HCEC 1CT (cell line): ENCODE measurements at places on chromosomes 3 and 15.

DNA sequence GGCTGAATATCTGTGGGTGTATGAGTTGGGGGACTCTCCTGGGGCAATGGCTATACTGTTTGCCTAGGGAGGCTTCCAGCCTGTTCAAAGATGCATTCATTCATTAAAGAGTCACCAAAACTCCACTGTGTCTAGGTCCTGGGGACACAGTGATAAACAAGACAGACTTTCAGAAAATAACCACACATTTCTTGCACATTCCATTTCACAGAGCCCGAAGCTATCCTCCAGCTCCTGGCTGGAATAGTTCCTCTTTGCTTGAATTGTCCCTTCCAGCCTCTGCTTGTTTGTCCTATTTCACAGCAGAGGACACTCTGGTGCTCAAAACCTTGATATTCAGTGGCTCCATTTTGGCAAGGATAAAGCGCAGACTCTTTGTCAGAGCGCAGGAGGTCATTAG, 61.7 kb upstream of the ITGA11 start:
- DNase-seq, result no peak

DNA sequence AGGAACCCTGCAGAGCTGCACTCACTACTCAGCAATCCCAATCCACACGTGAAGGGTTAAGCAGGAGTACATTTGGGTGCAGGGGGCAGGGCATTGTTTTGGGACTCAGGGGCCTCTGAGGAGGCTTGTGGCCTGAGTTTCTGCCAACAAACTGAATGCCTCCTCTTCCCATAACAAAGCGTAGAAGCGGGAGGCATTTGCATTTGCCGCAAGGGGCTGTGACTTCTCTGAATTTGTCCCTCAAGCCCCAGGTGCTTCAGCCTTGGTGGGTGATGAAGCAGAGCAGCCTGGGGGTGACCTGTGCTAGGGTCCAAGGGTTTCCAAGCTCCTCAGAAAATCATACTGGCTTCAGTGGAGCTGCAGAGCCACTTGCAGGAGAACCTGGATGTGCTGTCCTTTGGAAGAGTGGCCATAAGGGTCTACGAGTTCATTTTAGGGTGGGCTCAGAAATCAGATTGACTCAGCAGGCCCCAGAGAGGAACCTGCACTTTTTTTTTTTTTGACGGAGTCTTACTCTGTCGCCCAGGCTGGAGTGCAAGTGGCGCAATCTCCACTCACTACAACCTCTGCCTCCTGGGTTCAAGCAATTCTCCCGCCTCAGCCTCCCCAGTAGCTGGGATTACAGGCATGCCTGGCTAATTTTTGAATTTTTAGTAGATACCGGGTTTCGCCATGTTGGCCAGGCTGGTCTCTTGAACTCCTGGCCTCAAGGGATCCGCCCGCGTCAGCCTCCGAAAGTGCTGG, 1.4 kb upstream of the RPSA start:
- no peak for DNase-seq

GRCh38 chr3:189766416-189766815, 135.2 kb downstream of the TP63 start:
- DNase-seq, result no peak

DNA sequence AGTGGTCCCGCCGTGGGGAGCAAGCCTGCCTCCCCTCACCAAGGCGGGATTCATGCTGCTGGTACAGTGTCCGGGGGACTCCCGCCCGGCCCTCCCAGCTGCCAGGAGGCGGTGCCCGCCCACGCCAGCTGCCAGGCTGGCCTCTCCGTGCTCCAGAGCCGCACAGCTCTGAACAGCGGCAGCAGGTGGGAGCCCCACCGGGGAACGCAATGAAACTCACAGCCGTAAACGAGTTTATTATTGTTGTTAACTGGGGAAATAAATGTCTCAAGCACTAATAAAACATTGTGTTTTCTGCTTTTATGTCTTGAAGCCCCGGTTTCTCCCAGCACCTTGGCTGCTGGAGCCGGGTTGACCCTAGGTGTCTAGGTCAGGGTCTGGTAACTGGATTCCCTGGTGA, 317.7 kb upstream of the TLE3 start:
- DNase-seq, result no peak

DNA sequence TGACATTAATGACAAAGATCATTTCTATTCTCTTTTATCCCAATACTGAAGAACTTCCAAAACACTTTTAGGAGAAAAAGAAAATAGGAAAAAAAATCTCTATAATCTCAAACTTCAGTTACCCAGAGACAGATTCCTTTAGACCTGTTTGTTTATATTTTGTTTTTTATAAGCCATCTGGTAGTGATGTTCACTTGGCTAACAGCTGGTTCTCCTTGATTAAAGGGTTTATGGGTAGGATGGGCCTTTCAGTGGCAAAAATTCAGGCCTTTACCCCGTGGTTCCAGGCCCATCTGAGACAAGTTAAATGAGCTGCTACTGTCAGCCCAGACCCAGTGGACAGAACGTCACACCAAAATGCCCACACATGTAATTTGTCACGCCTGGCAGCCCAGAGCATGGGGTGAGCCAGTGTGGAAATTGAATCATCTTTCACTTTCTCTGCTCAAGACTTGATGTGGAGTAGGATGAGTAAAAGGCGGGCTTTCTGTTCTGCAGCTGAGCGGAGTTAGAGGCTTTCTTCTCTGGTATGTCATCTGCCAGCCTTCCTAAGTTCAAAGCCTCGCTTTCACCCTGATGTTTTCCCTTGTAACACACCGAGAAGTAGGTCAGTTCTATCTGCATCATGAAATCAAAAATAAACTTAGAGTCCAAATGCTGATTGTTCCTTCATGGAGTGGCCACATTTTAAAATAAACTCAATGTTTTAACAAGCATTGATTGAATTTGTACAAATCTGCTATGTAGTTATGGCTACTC, 62.5 kb upstream of the SKOR1 start:
- no peak for DNase-seq

DNA sequence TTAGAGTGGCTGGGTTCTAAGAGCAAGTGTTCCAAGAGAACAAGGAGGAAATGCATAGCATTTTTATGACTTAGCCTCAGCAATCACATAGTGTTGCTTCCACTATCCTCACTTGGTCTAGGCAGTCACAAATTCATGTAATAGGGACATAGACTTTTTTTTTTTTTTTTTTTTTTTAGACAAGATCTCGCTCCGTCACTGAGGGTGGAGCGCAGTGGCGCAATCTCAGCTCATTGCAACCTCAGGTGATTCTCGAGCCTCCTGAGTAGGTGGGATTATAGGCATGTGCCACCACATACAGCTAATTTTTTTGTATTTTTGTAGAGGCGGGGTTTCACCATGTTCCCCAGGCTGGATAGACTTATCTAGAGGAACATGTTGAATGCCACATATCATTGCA, 4.7 kb upstream of the GNB4 start:
- DNase-seq, result peak; percentile 20

- no peak for DNase-seq
Observed at GRCh38 chr3:9867106-9867505, 12.9 kb downstream of the CIDEC start.

- DNase-seq, result peak; percentile 89
Observed at GRCh38 chr15:40793216-40793989, 13.5 kb upstream of the ZFYVE19 start.
